Hypothalamus (tissue), 51 donors: ENCODE measurements at places on chromosomes 1 and 21.

DNA sequence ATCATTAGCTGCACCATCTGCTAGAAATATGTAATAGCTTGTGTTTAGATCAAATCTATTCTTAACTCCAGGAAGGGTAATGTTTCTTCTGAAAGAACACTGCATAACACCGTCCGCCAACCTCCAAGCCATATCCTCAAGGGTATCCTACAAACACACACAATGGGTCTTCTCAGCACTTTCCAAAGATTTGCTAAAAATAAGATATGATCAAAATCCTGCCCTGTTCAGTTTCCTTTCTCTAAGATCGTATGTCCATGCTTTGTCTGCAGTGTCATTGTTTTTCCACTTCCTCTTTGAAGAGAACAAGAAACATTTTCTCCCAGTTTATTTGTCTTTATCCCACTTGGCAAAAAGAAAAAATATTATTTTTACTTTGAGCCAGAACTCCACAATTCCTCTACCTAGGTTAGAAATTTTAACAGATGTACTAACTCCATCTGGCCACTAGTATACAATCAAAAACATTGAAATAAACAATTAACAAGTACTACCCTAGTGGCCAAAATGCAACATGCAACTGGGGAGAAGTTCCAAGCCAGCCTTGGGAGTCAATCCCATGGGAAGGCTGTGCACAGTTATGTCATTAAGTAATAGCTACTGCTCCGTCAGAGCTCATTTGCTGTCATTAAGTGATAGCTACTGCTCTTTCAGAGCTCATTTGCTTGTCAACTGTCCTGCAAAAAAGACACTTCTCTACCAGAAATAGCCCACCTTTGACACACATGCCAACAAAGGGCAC is 37.8 kb downstream of the FRRS1 start:
- DNase-seq = no peak

DNA sequence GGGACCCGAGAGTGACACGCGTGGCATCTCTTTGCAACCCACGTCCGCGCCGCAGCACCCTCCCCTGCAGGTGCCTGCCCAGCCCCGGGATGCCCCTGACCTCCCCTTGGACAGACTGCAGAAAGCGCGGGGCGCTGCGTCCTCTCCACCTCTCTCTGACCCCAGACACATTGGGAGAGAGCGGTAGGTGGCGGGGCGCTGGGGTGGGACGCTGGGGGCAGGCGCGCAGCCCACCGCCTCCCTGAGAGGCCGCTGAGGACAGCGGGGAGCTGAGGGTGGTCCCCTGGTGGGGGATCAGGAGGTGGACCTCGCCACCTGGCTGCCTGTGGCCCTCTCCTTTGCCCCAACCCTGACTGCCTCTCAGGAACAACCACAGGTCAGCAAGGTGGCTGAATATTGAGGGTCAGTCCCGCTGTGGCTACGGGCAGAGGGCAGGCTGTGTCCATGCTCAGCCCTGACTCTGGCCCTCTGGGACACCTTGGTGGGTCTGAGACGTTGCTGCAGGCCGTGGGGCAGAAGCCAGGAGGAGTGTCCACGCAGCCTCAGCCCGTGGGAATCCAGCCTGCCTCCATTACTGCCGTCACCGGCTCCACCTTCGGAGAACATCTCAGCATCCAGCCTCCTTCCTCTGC is 761 bp upstream of the UBE2J2 start:
- no peak for DNase-seq

DNA sequence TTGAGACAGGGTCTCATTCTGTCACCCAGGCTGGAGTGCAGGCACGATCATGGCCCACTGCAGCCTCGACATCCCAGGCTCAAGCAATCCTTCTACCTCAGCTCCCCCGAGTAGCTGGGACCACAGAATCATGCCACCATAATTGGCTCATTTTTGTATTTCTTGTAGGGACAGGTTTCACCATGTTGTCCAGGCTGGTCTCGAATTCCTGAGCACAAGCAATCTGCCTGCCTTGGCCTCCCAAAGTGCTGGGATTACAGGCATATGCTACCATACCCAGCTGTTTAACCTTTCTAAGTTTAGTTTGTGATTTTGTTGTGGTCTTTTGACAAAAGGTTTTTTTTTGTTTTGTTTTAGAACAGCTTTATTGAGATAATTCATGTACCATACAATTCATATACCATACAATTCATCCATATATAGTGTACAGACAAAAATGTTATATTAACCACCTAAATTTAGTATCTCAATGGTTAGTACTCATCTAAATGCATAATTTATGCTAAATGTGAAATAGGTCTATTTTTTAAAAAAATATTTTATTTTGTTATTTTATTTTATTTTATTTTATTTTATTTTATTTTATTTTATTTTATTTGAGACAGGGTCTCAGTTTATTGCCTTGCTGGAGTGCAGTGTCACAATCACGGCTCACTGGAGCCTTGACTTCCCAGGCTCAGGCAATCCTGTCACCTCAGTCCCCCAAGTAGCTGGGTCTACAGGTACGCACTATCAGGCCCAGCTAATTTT is 8.9 kb downstream of the ZMPSTE24 start:
- DNase-seq = no peak

DNA sequence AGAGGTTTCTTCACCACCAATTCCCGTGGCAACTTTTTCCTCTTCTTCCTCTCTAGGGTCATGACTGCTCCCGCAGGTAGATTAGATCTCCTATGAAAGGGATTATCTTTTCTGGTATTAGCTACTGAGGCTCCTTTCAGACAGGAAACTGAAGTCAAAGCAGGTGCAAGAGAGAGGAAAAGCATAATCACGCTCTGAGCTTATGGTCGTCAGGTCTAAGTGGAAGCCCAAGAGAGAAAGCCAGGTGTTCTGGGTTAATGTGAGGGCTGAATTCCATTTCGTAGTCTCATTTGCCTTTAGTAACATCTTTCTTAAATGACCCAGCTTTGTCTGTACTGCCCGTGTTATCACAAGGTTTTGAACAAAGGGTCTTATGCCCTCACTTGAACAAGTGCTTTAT is 8.3 kb upstream of the MAP3K21 start:
- no peak for DNase-seq

- no peak for DNase-seq
Observed at GRCh38 chr1:20071416-20071815, 1.4 kb downstream of the PLA2G5 start.

- no peak for DNase-seq
Observed at GRCh38 chr1:37127254-37127748, 93.0 kb upstream of the GRIK3 start.

GRCh38 chr1:11384170-11384554 is 94.8 kb upstream of the DISP3 start:
- no peak for DNase-seq

DNA sequence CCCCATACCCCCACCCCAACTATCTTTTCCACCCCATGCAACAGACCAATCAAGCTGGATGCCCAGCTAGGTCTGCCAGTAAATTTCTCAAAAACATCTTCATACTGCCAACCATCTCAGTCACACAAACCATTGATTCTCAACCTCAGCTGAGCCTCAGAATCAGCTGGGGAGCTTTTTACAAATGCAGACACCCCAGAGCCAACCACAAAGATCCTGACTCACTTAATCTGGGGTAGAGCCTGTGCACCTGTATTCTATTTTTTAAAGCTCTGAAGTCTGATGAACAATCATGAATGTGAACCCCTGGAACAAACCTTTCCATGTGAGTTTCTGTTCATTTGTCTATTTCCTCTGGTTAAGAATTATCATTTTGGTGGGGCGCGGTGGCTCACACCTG is 66.0 kb downstream of the ZNF281 start:
- DNase-seq = no peak

DNA sequence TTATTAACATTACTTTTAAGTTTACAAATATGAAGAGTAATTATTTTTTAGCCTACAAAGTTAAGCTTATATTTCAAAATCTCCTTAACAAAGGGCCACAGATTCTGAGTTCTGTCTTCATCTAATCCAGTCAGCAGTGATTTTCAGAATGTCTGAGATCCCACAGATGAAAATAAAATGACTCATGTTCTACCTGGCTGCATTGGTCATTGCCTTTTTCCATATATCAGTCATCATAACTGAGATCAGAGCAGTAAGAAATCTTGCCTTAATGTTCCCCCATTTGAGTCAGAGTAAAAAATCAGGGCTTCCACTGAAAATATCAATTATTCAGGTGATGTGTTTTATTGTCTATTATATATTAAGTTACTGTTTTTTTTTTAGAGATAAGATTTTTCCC is 416.1 kb downstream of the MRPL39 start:
- no peak for DNase-seq

DNA sequence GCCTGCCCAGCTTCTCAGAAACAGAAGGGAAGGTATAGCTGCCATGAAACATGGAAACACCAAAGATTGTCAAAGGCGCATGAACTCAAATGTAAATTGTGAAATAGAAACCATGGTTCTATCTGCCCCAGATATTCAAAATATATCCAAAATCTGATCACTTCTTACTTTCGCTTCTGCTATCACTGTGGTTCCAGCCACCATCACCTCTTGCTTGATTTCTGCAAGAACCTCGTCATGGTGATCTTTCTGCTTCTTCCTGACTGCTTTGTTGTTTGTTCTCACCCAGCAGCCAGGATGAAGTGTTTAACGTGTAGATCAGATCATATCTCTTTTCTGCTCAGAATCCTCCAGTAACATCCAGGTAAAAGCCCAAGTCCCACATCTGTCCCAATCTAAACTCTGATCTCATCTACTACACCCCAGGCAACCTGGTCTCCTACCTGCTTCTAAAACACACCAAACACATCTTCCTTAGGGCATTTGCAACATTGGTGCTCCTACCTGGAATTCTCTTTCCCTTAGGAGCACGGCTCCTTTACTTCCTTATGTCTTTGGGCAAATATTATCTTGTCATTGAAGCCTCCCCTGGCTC is 10.5 kb upstream of the LMO4 start:
- DNase-seq = no peak

DNA sequence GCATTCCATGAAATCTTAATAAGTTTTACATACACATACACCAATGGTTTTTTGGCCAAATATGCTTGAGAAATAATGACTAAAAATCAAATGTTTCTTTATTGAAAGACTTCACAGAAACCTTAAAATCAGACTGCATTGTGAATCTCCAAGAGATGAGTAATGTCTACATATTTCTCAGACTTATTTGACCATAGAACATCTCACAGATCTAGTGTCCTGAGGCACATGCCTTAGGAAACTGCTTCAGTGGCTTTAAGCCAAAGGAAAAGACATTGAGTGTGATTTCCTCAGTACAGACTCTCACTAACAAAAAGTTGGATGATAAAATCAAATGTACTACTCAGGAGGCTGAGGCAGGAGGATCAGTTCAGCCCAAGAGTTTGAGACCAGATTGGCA is 6.2 kb upstream of the C1orf105 start:
- DNase-seq = no peak

DNA sequence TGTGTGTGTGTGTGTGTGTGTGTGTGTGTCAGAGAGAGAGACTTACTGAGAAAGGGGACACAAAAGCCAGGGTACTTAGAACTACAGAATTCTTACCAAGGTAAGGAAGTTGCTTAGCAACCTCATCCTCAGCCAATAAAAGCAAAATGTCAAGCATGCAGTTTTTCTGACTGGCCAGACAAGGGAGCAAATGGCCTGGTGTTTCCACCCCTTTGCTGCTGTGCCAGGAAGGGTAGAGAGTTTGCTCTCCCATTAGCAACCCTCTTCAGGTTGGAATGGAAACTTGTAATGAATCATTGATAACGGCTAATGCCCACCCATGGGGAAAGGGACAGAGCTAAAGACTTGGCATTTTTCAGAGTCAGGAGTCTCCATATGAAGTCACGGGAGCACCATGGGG is 10.6 kb downstream of the RXRG start:
- peak; percentile 17 for DNase-seq

GRCh38 chr21:27690426-27690825 is 723.5 kb upstream of the ADAMTS5 start:
- DNase-seq = no peak

- no peak for DNase-seq
Observed at GRCh38 chr1:162189345-162189744, 119.9 kb downstream of the NOS1AP start.

DNA sequence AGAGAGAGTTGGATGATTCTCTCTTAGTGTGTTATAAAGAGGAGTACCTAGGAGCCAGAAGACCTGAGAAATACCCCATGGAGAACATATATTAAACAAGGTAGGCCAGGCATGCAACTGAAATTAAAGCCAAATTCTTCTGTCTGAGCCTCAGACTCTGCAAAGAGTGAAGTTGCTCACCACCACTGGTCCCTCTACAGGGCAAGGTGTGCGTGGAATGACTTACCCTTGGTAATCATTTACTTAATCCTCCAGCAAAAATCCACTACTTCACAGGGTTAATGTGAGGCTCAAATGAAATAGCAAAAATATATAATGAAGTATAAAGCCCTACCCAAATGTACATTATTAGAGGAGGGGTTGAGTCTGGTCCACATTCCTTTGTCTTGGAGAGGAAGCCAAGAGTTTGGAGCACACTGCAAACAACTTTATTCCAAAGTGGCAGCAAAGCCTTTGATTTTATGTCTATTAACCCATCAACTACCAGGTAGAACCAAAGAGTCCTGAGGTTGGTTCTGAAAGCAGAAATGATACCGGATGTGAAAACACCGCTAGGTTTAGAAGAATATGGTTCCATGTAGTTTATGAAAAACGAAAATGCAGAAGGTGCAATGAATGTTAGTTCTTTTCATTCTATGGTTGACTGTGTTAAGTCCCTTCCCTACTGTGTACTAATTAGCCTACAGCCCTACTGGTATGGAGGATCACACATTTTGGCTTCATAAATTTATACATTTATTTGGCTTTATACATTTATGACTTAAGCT is 8.5 kb downstream of the SSR2 start:
- no peak for DNase-seq

GRCh38 chr1:212473729-212474128 is 41.0 kb downstream of the NENF start:
- no peak for DNase-seq

- DNase-seq = no peak
Observed at GRCh38 chr1:66575739-66576138, 41.8 kb downstream of the SGIP1 start.

DNA sequence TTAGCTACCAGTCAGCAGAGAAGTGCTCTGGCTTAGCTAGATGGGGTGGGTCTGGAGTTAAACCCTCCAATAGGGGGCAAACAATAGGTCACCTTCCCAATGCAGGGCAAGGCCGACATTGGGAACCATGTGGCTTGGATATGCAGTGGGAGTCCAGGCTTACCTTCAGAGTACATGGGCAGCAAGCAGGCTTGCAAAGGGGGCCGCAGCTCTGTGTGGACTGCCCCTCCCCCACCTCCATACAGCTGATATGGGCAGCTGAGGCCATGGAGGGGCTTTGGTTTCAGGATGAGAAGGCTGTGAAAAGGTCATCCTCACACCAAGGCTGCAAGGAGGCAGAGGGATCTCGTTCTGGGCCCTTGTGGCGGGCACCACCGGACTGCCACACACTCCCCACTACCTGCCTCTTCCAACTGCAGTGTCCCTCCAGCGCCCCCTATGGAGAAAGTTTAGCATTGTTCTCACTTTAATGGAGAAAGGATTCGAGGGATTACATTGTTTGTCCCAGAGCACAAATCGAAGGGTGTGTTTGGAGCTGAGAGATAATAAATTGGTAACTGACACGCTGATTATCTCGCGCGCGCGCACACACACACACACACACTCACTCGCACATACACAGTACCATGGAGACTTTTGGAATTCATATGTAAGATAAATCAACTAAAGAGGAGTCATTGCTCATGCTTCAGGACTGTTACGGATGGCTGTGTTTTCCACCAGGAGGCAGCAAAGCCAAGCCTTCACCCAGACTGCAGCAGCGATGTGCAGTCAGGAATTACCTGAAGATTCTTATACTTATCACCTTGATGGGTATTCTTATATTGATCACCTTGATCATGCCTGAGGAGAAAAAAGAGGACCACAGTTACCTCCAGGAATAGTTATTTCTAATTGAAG is 7.0 kb upstream of the SMCP start:
- DNase-seq = no peak

GRCh38 chr1:76901158-76901767 is 34.0 kb downstream of the ST6GALNAC5 start:
- DNase-seq = no peak
